ENCODE measurements at places on chromosomes 7 and 10.

- no peak for DNase-seq
Observed at GRCh38 chr10:60810437-60811182, 32.3 kb downstream of the CDK1 start.

GRCh38 chr7:108402865-108403264, 53.4 kb downstream of the NRCAM start:
- DNase-seq, result no peak

GRCh38 chr10:123858077-123858681, 33.4 kb downstream of the CPXM2 start:
- no peak for DNase-seq

DNA sequence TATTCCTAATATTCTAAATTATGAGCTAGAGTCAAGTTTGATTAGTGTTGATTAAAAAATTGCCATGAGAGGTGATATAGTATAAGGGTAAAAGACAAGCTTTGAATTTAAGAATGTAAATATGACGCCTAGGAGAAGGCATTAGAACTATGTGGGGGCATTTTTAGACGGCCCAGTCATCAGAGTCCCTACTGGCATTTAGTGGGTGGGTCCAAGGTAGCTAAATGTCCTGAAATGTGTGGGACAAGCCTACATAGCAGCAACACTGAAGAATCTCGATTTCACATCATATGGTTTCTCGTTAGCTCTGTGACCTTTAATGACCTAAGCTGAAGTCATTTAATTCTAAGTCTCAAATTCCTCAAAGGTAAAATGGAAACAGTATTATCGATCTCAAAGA, 133.5 kb downstream of the SGMS1 start:
- DNase-seq, result no peak

- DNase-seq, result peak; percentile 59
Observed at GRCh38 chr10:74921744-74922143, 95.3 kb downstream of the KAT6B start.

- DNase-seq, result no peak
Observed at GRCh38 chr10:78981257-78981969, 87.4 kb upstream of the ZMIZ1 start.

Data from retina (tissue), 1 donor.